ENCODE measurements at places on chromosomes 4 and X. TPM values are rescaled to one million over a fixed set of nuclear protein-coding genes. Genes with fewer than 3 reads are reported as not detected.

- no peak overlapping the region for H3K4me3 ChIP-seq
- DNase-seq, result no peak
- no peaks in the 10 kb centered on the region for H3K36me3 ChIP-seq
- peaks cover 24% of the 10 kb centered on the region for H3K27me3 ChIP-seq
Observed at GRCh38 chr4:46992338-46992737, 1.0 kb downstream of the GABRA4 start.

The TNMD gene
- not detected for total RNA-seq

The ZNF732 gene
- not detected for total RNA-seq

The GPC3 gene
- total RNA-seq, result not detected

- H3K27me3 ChIP-seq, result no peaks in the 10 kb centered on the region
- no peak for DNase-seq
- H3K4me1 ChIP-seq, result peaks cover 8% of the 10 kb centered on the region
- no peak overlapping the region for H3K27ac ChIP-seq
- no peak overlapping the region for H3K4me3 ChIP-seq
Observed at GRCh38 chr4:1029529-1029928, 18.1 kb downstream of the FGFRL1 start.

DNA sequence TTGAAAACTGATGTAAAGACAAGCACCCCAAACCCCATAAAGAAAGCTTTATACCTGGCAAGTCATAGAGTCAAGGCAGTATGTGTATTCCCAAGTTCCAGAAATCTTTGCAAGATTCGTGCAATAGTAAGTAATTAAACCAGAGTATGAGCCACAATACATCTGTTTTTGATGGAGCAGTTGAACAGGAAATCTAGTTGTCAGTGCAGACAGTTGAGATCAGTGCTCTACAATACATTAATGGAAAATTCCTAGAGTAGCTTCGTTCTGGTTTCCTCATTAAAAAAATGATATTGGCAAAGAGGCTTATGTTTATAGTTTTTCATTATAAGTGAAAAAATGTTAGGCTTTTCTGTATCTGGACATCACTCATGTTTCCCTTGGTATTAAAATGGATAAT, 575.3 kb downstream of the TRIML1 start:
- H3K27me3 ChIP-seq, result no peaks in the 10 kb centered on the region
- no peak for DNase-seq
- H3K4me1 ChIP-seq, result no peaks in the 10 kb centered on the region

The SPANXN4 gene
- total RNA-seq, result not detected

DNA sequence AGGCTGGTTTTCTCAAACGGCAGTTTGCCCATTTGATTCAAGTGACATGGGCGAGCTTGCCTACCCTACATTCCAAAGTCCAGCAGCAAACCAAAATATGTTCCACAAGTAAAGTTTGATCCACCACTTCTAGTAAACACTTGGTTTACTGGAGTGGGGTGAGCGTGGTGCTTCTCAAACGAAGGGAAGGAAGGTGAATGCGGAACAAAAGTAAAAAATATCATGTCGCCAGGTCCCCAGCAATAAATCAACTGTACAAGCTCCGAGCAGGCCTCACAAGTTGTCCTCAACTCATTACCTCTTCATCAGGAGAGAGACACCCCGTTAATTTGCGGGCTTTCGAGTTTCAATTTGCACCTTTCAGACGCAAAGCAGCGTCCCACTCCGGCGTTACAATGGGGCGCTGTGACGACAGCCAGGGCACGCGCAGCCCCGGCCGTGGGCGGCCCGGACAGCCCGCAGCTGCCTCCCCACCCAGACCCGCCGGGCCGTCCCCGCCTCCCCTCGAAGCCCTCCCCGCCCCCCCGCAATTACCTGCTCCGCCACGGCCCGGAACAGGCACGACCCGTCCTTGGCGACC, 1.0 kb downstream of the OTUD4 start:
- H3K4me3 ChIP-seq, result peak overlapping the region; percentile 73

DNA sequence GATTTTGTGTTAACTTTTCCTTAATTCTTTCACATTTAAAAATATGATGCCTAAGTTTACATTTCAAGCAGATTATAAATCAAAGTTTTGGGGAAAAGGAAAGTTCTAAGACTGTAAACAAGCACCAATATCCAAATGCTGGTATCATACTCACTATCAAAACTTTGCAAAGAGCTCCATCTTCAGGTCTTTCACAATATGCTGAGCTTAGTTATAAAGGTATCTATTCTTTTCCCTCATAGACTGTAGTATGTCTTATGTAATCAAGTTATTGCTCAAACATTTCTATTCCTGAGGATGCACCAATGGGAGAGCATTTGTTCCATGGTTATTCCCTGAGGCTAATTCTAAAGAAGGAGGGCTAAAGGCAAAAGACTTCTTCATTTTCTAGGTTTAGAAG, 207.9 kb upstream of the FAM241A start:
- no peak overlapping the region for H3K4me3 ChIP-seq
- no peaks in the 10 kb centered on the region for H3K36me3 ChIP-seq
- peak; percentile 33 for DNase-seq

The RWDD4 gene
- 15.7 TPM for total RNA-seq

The NUP54 gene
- 71.0 TPM for total RNA-seq

DNA sequence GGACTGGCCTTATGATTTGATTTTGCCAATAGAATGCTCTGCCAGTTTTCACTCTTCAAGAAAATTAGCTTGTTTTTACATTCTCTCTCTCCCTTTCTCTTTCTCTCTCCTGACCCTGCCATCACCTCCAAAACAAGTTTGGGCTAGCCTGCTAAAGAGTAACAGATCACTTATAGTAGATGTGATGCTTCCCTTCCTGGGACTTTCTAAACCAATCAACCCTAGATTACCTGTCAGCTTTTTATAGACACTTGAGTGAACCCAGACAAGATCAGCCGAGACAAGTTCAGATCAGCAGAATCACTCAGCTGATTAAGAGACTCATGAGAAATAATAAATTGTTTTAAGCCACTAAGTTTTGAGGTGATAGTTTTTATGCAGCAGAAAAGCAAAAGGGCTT, 521.2 kb downstream of the ANKRD50 start:
- H3K4me1 ChIP-seq, result no peaks in the 10 kb centered on the region
- no peak for DNase-seq
- no peak overlapping the region for H3K4me3 ChIP-seq
- no peak overlapping the region for H3K27ac ChIP-seq
- no peaks in the 10 kb centered on the region for H3K27me3 ChIP-seq

GRCh38 chrX:153772316-153773217, 8.3 kb upstream of the SRPK3 start:
- H3K27ac ChIP-seq, result no peak overlapping the region
- H3K4me1 ChIP-seq, result peaks cover 4% of the 10 kb centered on the region
- H3K36me3 ChIP-seq, result no peaks in the 10 kb centered on the region
- H3K27me3 ChIP-seq, result no peaks in the 10 kb centered on the region

- H3K4me3 ChIP-seq, result no peak overlapping the region
- H3K27me3 ChIP-seq, result no peaks in the 10 kb centered on the region
- no peaks in the 10 kb centered on the region for H3K36me3 ChIP-seq
- H3K27ac ChIP-seq, result no peak overlapping the region
- no peaks in the 10 kb centered on the region for H3K4me1 ChIP-seq
- DNase-seq, result no peak
Observed at GRCh38 chr4:112176596-112176995, 31.3 kb downstream of the FAM241A start.

DNA sequence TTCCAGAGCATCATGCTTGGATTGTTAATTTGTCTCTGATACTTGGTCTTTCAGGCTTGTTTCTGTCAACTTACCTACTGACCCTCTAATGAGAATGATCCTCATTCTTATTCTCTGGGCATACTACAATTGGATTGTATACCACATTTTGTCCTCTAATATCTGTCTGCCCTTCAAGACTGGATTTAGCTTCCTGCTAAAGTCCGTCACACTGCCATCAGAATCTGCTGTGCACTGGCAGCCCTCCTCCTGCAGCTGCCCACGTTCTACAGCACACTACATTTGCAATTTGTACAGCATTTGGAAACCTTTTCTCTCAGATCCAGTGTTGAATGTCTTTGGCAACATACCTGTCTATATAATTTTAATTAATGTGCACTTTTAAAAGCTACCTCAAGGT, 183.1 kb downstream of the ZNF330 start:
- no peak overlapping the region for H3K27ac ChIP-seq
- H3K4me1 ChIP-seq, result no peaks in the 10 kb centered on the region
- no peaks in the 10 kb centered on the region for H3K27me3 ChIP-seq
- H3K36me3 ChIP-seq, result no peaks in the 10 kb centered on the region
